A172 (cell line): ENCODE measurements at places on chromosomes 7 and 10. TPM values are rescaled to one million over a fixed set of nuclear protein-coding genes. Genes with fewer than 3 reads are reported as not detected.

DNA sequence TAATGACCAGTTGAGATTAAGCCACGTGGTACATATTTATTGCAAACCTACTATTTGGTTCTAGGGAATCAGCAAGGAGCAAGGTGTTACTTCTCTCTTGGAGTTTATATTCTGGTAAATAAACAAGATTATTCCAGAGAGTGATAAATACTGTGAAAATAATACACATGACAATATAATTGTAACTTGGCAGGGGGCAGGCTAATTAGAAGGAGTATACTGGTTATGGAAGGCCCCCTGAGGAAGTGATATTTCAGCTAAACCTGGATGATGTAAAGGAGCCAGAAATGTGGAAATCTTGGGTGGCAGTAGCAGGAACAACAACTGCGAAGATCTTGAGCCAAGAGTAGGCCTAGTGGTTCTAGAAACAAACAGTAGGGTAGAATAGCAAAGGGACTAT is 111.8 kb downstream of the SDK1 start:
- DNase-seq: no peak

GRCh38 chr10:119478111-119478802 is 64.3 kb downstream of the RGS10 start:
- no peak for DNase-seq

DNA sequence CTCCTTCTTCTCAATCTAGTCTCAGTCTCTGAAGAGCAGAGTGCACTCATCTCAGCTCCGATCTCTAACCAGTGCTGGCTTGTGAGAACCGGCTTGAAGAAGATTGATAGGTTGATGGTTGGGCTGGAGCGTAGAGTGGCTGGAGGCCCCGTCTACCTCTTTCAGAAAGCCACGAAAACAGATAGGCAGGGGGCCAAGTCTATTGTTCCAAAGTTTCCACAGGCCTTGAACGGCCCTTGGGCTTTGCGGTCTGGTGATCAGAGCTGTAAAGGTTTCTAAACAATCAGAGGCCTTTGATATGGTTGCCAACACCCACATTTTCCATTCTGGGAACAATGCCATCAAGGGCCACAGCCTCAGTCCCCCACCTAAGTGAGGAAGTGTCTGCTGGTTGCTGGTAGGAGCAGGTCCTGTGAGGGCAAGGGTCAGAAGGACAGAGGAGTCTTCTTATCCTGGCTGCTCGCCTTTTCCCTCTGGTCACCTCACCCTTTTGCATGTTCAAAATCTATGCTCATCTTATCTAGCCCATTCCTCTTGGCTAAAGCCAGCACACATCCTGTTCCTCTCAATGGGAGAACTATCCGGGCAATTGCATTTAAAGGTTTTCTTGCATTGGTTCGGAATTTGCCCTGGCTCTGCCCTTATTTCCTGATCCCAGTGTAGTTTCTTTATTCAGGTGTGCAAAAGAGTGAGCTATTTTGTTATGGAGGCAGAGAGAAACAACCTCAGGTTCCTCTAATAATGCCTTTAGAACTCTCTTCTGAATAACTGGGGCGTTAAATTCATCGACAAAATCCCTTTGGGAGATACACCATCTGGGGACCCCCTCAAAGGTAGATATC is 70.3 kb upstream of the KMT2E start:
- DNase-seq: peak; percentile 97

- no peak for DNase-seq
These were observed 152.7 kb upstream of the PCBD1 start for GRCh38 chr10:71040846-71041605.

DNA sequence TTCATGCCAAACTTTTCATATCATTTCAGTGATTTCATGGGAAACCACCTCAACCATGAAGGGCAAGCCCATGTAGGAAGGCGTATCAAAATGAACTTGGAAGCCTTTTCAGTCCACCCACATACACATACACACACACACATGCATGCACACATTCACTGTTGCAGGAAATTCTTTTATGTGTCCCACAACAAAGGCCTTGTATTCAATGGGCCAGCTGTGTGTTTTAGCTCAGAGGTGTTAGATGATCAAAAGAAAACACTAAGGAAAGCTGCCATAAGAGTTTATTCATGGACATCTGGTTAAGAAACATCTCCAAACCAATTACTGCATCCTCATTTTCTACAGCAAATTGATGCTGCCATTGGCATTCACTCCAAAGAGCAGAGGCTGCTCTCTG is 74.4 kb upstream of the STK17A start:
- no peak for DNase-seq

- DNase-seq: no peak
These were observed 252.6 kb downstream of the SEC23IP start for GRCh38 chr10:120145107-120145506.

- peak; percentile 49 for DNase-seq
These were observed 121.2 kb downstream of the MTERF1 start for GRCh38 chr7:91759205-91759863.

GRCh38 chr7:10888861-10889260 is 84.8 kb upstream of the PHF14 start:
- DNase-seq: no peak

Gene ACSL5
- total RNA-seq: 0.91 and 0.96 TPM in 2 replicates
